ENCODE measurements at places on chromosomes 12 and 14.
A peak's percentile ranks its signal among the peaks of the same experiment; 100 is the strongest.

DNA sequence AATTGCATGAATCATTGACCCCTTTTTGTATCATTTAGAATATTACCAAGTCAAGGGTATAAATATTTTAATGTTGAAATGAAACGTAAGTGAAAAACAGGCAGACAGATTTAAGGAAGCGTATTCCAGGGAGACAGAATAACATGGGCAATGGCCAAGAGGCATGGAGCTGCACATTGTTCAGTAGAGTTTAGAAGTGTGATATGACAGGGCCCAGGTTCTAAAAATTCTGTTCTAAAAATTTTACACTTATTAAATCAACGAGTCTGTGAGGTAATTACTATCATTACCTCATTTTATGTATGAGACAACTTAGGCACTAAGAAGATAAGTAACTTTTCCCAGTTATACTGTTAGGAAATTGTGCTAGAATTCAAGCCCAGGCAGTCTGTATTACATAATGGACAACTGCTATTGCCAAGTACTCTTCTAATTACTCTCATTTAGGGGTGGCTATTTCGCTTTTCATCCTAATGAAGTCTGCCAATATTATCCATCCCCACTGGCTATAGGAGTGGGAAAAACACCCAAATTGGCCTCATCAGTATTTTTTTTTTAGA lies 103.2 kb upstream of the NAV3 start:
- DNase-seq = no peak

DNA sequence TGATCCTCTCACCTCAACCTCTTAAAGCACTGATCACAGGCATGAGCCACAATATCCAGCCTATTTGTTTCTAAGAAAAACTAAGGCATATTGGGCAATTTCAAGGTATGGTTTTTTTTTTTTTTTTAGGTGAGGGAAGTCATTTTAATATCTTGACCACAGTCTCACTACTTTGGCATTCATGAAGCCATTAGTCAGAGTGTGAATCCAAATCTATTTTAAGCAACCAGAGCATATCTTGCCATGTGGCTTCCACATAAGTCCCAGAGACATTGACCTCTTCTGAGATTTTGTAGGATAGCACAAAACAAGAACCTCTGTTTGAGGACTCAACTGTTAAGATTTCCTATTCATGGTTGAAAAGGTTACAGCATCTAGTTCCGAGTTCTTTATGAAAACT lies 130.3 kb upstream of the RBM19 start:
- no peak for DNase-seq

GRCh38 chr12:2378835-2379330 lies 326.1 kb downstream of the CACNA1C start:
- peak; percentile 47 for DNase-seq

DNA sequence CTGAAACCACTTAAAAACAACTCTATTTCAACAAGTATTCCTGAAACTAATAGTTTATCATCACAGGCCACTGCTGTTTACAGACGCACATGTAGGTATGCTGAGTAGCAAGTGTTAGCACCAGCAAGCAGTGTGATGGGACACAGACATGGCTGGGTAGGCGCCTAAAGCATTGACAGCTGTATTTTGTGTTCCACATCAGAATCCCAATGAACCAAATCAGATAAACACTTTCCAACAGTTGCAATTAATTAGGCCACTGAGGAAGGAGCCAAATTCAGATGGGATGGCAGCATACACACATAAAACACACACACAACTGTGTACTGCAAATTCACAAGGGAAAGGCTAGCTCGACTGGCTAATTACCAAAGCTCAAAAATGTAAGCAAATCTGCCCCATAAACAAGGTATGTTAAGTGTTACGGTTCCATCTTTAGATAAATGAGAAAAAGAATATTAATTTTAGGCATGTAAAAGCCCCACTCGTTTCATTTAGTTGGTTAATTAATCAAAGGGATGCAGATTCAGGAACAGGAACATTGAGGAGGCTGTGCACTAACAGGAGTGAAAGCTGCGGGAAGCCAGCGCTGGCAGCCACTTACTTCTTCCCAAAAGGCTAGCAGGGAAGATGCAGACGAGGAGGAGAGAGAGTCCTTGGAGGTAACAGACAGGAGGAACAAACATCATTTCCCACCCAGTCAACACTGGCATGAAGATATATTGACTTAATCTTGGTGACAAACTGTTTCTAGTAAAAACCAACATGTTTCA lies 33.4 kb downstream of the AMN start:
- DNase-seq = no peak

DNA sequence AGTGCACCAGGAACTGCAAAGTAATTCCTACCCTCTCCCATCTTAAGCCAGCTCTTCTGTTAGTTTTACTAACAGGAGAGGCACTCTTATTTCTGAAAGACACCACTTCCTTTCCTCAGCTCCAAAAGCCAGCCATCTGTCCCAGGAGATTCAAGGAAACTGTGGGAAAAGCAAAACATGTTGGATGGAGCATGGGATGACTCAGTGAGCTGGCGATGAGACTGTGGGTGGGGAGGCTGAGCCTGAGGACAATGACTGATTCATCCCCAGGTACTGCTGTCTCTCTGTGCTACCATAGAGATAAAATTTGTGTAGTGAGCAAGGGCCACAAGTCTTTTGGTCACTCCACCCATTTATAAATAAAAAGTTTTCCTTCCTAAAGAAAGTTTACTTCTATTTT lies 141.4 kb downstream of the MYRFL start:
- no peak for DNase-seq

- DNase-seq = no peak
These were observed 4.5 kb downstream of the C1QL4 start for GRCh38 chr12:49332441-49332861.

GRCh38 chr12:113959096-113959495 lies 7.0 kb downstream of the RBM19 start:
- DNase-seq = no peak

DNA sequence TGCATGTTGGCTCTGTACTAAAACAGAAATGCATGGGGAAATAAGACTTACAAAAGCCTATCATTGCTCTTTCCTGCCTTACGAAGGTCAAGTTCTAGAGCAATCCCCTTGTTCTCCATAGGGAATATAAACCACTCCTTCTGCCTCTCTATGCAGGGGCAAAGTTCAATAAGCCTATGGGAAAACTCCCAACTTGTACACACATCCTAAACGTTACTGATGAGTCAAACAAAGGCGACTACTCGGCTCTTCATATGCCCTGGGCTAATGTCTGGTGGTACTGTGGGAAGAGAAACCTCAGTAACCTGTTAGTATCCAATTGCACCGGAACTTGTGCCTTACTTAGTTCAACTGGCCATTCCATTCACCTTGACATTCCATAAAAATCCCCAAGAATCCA lies 32.7 kb downstream of the PRMT8 start:
- DNase-seq = no peak

DNA sequence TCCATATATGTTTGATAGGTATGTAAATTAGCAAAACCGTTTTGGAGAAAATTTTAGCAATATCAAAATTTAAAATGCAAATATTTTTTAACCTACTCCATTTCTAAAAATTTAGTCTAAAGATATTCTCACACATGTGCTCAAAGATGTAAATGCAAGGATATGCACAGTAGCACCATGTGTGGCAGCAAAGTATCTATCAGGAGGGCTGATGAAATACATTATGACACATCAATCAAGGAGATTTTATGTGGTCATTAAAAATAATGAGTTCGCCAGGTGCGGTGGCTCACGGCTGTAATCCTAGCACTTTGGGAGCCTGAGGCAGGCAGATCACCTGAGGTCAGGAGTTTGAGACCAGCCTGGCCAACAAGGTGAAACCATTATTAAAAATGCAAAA lies 8.0 kb upstream of the C1R start:
- no peak for DNase-seq

GRCh38 chr12:126967152-126967551 lies 1299.8 kb upstream of the TMEM132C start:
- no peak for DNase-seq

- no peak for DNase-seq
These were observed 251.4 kb downstream of the LRIG3 start for GRCh38 chr12:58668871-58669270.

- DNase-seq = no peak
These were observed 646 bp downstream of the ST8SIA1 start for GRCh38 chr12:22333713-22334409.

GRCh38 chr12:116370886-116371580 lies 93.5 kb upstream of the MED13L start:
- DNase-seq = no peak

- peak; percentile 3 for DNase-seq
These were observed 191.2 kb upstream of the SSTR1 start for GRCh38 chr14:38016497-38016896.

- no peak for DNase-seq
These were observed 18.7 kb downstream of the SSTR1 start for GRCh38 chr14:38226366-38226765.

- DNase-seq = no peak
These were observed 101.3 kb downstream of the LGMN start for GRCh38 chr14:92646952-92647796.

DNA sequence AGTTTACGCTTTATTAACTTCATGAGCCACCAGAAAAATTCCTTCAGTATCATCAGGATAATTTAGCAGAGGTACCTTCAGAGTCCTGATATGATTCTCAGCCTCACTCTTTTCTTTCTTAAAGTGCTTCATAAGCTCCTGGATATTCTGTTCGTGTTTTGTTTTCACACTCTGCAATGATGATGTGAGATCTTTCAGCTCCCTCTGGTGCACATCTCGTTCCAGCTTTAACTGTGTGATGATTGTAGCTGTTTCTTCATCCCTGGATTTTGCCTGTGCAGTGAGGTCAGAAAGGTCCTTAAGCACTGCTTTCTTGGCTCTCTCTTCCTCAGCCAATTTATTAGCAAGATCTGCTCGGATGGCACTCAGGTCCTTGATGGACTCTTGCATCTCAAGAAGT lies 156.7 kb downstream of the CEP128 start:
- DNase-seq = no peak

DNA sequence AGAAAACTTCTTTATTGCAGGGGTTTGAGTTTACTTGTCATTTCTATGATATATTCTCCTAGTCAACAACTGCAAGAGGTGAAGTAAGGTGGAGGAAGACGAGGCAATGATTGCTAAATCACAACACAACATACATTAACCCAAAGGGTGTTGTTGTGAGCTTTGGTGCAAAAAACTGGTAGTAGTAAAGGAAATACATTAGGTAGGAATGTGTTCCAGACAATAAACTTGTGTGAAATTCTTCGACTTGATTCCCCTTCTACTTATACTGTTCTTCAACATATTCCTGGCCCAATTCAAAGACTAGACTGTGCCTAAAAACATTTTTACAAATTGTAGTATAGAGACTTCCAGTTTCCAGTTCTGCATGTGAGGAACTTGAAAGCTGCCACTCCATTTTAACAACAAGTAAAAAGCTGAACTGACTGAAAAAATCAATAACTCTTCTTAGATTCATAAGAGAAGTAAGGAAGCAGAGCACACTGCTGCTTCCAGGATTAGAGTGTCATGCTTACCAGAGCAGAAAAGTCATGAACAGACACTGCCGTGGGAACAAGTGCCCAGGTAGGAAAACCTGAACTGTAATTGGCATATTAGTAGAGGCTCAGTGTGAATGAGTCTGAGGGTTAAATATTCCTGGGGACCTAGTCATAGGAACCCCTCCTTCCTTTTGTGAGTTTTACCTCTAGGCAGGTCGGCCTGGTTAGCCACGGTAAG lies 22.2 kb downstream of the COX8C start:
- DNase-seq = no peak

GRCh38 chr12:66066929-66067523 lies 63.5 kb downstream of the LLPH start:
- no peak for DNase-seq

- DNase-seq = no peak
These were observed 50.1 kb upstream of the LIMA1 start for GRCh38 chr12:50333441-50333840.

DNA sequence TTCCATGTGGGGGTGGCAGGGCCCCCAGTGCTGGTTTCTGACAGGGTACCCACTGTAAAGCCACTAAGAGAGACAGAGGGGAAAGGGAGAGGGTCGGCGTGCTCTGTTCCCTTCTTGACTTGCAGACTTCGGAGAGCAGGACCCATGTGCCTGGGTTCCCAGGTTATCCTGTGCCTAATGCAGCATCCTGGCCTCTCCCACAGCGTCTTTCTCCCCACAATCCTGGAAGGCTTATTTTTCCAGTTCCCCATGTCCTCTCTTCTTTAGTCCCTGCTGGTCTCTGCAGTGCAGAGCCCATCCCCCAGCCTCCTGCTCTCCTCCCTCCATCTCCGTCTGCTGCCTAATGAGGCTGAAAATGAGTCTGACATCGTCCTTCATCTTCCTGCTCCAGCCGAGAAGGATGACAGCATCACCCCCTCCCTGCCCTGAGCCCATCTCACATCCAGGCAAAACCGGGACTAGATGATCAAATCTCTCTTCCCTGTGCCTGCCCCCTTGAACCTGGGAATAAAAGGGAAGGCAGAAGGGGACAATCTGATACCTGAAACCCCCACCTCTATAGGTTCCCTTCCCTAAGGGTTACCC lies 15.1 kb downstream of the CALCOCO1 start:
- DNase-seq = no peak

- no peak for DNase-seq
These were observed 2.2 kb downstream of the SERPINA9 start for GRCh38 chr14:94473666-94474410.

- no peak for DNase-seq
These were observed 63.4 kb downstream of the GALNT4 start for GRCh38 chr12:89461190-89461589.

DNA sequence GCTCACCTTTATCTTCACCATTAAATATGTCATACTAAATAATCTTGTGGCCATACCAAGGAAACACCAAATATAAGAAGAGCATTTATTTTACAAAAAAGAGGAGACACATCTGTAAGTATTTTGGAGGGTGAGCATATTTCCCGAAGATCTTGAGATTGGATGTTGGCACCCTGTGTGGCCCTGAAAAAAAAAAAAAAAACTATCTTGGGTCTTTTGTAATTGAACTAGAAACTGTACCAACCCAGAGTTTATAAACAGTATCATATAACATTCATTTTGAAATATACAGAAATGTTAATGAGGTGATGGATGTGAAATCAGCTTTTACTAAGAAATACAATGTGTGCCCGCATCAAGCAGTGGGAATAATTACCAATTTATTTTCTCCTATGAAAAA lies 104.0 kb upstream of the FRMD6 start:
- DNase-seq = no peak

GRCh38 chr14:65141523-65141922 lies 39.2 kb upstream of the MAX start:
- DNase-seq = no peak

DNA sequence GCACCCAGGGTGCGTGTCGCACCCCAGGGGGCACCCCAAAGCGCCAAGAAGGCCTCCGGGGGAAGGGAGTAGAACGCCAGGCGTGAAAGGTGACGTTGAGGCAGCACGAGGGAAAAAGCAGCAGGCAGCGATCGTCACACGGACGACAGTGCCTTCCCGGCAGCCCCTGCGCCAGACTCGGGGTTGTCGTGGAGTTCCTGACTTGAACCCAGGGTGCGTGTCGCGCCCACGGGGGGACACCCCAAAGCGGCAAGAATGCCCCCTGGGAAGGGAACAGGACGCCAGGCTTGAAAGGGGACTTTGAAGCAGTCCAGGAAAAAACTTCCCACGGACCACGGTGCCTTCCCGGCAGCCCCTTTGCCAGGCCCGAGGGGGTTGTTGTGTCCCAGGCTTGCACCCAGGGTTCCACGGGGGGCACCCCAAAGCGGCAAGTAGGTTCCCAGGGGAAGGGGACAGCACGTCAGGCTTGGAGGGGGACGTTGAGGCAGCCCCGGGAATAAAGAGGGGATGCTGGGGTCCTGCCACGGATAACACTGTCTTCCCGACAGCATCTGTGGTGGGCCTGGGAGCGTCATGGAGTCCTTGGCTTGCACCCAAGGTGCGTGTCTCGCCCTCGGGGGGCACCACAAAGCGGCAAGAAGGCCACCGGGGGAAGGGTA lies 159.2 kb upstream of the ALG10B start:
- DNase-seq = no peak

GRCh38 chr12:6362403-6362802 lies 13.0 kb downstream of the SCNN1A start:
- no peak for DNase-seq
